Aorta (tissue), 5 donors: ENCODE measurements at places on chromosomes 3 and 15.

DNA sequence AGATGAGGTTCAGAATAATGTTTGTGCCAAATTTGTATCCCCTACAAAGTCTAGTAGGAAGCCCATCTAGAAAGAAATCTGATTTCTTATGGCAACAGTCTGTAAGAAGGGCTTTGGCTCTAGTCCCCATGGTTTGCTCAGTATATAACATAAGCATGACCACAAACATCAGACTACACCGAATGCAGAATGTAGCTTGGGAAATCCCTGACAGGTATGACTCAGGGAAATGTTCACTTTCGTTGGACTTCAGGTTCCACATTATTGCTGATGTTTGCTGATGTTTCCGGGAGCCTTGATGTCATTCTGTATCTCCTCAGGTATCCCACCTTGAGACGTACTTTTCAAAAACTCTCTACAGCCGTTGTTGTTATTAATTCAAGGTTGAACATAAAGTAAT, 304.4 kb upstream of the TGFBR2 start:
- H3K4me3 ChIP-seq: no peak overlapping the region
- no peak for DNase-seq
- H3K27me3 ChIP-seq: no peaks in the 10 kb centered on the region
- H3K4me1 ChIP-seq: no peaks in the 10 kb centered on the region
- H3K36me3 ChIP-seq: no peaks in the 10 kb centered on the region
- no peak overlapping the region for H3K27ac ChIP-seq

DNA sequence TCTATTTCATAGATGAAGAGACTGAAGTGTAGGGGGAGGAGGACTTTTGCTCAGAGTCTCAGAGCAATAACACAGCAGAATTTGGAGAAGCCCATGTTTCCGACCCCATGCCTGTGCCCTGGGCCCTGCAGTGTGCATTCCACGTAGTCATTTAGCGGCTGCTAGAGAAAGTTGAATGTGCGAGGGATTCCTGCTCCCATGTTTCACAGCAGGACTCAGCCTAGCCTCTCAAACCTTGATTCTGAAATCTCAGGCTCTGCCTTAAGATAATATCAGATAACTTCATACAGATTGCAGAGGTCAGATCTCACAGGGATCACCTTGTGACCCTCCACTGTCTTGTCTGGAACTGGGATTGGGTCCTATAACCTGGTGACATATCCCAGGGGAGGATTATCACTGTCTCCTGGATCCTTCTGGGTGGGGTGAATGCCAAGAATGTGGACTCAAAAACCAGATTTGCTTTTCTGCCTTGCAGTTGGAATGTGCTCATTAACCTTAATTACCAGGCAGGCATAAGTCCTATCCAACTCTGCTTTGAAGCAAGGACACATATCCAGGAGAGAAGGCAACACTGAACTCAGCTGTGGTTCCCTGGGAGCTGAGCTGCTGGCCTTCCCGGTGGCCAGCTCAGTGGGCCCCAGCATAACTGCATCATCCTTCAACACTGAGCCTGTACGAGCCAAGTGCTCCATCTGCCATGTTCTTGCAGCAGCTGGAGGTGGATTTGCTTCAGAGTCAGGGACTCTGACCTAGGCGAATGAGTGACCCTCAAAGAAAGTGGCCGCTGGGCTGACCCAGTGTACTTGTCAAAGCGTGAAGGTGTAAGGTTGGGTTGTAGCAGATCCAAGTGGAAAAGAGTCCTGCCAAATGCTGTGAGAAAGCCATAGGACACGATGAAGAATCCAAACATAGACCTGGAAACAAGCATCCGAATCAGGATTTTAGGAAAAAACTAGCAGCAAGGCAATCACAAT, 43.0 kb downstream of the CTXND1 start:
- H3K27me3 ChIP-seq: no peaks in the 10 kb centered on the region
- DNase-seq: no peak
- H3K4me3 ChIP-seq: no peak overlapping the region
- H3K4me1 ChIP-seq: no peaks in the 10 kb centered on the region

DNA sequence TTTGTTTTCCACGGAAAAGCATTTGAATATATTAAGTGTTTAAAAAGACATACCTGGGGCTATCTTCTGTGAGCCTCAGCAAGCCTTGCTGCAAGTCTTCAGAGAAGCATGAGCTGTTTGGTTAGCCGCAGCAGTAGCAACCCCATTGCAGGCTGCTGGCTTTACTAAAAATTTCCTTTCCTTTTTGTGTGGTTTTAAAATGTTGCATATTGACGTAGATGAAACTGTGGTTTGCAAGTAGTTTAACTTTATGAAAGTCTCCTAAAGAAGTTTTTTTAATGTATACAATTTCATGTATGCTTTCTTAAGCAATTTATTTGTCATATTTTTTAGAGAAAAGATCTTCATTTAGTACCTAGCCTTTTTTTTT, at the start of gene GPR171:
Gene GPR171, minus strand, starts transcription at position 166 of the 370 bp plus-strand sequence. CDS start 3,830 bp downstream, outside the sequence.
- no peaks in the 10 kb centered on the region for H3K4me1 ChIP-seq
- no peaks in the 10 kb centered on the region for H3K27me3 ChIP-seq
- DNase-seq: no peak
- no peaks in the 10 kb centered on the region for H3K36me3 ChIP-seq
- no peak within 1 kb of the TSS for H3K4me3 ChIP-seq

DNA sequence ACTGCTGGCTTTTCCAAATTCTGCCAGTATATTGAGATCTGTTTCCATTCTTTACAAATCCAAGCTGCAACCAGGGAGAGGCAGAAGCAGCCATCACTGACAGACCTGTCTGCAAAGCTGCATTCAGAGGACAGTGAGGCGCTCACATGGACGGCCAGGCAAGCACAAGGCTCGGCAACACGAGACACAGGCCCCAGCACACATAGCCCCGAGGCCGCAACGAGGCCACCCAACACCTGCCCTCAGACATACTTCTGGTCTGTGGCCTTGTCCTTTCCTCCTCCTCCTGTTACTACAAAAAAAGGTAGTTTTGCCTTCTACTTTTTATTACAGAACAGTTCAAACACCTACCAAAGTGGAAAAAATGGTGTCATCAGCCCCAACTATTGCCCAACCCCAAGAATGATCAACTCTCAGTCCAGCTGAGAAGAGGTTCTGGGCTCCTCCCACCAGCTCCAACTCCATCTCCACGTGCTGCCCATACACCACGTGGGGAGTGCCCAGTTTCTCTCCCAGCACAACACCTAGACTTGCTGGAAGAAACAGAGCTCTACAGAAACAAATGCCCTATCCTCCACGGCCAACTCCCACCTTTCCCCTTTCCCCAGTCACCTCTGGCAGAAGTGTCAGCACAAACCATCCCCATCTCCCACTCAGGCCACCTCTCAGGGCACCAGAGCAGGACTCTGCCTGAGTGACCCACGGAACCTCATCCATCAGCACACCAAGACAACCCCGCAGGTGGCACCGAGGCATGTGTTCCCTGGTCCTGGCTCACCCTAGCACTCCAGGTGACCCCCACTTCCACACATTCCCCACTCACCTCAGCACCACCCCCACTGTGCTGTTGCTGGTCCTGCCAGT, 7.4 kb downstream of the ZXDC start:
- H3K27me3 ChIP-seq: no peaks in the 10 kb centered on the region
- peak; percentile 58 for DNase-seq
- no peak overlapping the region for H3K27ac ChIP-seq

- no peaks in the 10 kb centered on the region for H3K27me3 ChIP-seq
- H3K4me3 ChIP-seq: no peak overlapping the region
- no peak overlapping the region for H3K27ac ChIP-seq
Observed at GRCh38 chr15:36596915-36597314, 17.5 kb downstream of the CDIN1 start.

DNA sequence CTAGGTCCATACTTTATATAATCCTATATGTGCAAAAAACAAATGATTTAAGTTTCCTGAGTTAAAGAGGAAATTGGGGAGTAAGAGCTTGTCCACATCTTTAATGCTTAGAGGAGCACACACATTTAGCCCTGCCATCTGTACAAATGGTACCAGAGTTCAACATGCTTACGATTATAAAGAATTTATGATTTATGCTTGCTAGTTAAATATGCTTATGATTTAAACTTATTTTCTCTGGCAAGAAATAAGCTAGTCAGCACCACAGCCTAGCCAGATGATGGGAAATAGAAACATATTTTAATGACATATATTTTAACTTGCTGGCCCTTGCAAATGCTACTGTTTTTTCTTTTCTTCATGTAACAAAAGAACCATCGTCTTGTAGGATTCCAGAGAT, 48.3 kb downstream of the EIF4E3 start:
- H3K36me3 ChIP-seq: no peaks in the 10 kb centered on the region
- DNase-seq: no peak

GRCh38 chr3:113548501-113548900, 16.1 kb downstream of the SIDT1 start:
- DNase-seq: no peak
- H3K4me1 ChIP-seq: no peaks in the 10 kb centered on the region
- no peak overlapping the region for H3K4me3 ChIP-seq
- no peaks in the 10 kb centered on the region for H3K27me3 ChIP-seq

DNA sequence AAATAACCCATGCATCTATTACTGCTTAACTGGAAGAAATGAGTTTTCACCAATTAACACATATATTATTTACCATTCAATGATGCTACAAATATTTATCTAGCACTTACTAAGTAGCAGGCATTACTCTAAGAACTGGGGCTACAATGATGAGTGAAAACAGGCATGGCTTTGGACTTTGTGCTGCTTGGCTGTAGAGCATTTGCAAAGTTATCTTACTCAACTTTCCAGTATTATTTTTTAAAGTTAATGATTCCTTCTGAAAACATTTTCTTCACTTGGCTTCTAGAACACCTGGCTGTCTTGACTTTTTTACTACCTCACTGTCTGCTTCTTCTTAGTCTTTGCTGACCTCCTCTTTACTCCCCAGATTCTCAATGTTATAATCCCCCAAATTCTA, 1.8 kb downstream of the C3orf33 start:
- no peaks in the 10 kb centered on the region for H3K27me3 ChIP-seq
- H3K4me1 ChIP-seq: no peaks in the 10 kb centered on the region
- H3K36me3 ChIP-seq: no peaks in the 10 kb centered on the region

DNA sequence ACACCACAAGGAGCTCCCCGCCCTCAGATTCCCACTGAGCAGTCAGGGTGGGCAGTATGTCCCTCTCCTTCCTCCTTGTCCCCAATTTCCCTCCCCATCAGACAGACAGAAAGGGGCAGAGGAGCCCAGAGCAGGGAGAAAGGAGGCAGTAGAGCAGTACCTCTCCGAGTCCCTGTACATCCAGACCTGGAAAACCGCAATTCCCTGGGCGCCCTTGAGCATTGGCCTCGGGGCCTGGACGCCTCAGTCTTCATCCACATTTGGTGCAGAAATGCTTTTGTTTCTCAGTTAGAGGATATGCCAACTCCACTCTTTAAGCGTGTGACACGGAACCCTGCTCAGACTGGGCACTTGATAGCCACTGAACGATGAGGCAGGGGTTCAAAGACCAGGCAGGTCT, 5.9 kb downstream of the ISG20 start:
- no peak overlapping the region for H3K4me3 ChIP-seq
- no peaks in the 10 kb centered on the region for H3K4me1 ChIP-seq
- no peaks in the 10 kb centered on the region for H3K36me3 ChIP-seq
- H3K27ac ChIP-seq: no peak overlapping the region
- H3K27me3 ChIP-seq: no peaks in the 10 kb centered on the region
- DNase-seq: no peak

DNA sequence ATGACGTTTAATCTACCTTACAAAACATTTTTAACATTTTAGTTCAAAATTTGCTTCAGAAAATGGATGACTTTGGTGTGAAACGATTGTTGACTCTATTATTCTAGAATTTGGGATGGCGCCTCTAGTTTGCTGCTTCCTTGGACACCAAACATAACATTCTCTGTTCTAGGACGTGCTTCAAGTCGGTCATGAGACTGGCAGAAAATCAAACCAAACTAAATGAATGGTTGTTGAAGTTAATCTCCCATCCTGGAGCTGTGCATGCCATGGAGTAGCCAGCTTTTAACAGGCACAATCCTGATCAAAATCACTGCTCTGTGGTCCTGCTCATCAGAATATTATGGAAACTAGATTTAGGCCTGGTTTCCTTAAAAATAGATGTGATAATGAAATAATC, 9.6 kb upstream of the LRRFIP2 start:
- H3K27ac ChIP-seq: peak overlapping the region; percentile 93
- no peaks in the 10 kb centered on the region for H3K36me3 ChIP-seq
- no peak for DNase-seq
- no peak overlapping the region for H3K4me3 ChIP-seq
- H3K4me1 ChIP-seq: no peaks in the 10 kb centered on the region

- H3K36me3 ChIP-seq: no peaks in the 10 kb centered on the region
- DNase-seq: no peak
- no peak overlapping the region for H3K4me3 ChIP-seq
- H3K27me3 ChIP-seq: no peaks in the 10 kb centered on the region
- H3K27ac ChIP-seq: no peak overlapping the region
- no peaks in the 10 kb centered on the region for H3K4me1 ChIP-seq
Observed at GRCh38 chr15:100284191-100284590, 57.6 kb downstream of the ADAMTS17 start.

GRCh38 chr3:158718490-158719170, 13.6 kb downstream of the RARRES1 start:
- no peak overlapping the region for H3K27ac ChIP-seq
- peaks cover 11% of the 10 kb centered on the region for H3K4me1 ChIP-seq
- no peak for DNase-seq
- H3K4me3 ChIP-seq: no peak overlapping the region

GRCh38 chr15:53786401-53786800, 26.9 kb upstream of the WDR72 start:
- no peak overlapping the region for H3K27ac ChIP-seq
- no peak overlapping the region for H3K4me3 ChIP-seq
- no peaks in the 10 kb centered on the region for H3K4me1 ChIP-seq
- no peaks in the 10 kb centered on the region for H3K36me3 ChIP-seq

DNA sequence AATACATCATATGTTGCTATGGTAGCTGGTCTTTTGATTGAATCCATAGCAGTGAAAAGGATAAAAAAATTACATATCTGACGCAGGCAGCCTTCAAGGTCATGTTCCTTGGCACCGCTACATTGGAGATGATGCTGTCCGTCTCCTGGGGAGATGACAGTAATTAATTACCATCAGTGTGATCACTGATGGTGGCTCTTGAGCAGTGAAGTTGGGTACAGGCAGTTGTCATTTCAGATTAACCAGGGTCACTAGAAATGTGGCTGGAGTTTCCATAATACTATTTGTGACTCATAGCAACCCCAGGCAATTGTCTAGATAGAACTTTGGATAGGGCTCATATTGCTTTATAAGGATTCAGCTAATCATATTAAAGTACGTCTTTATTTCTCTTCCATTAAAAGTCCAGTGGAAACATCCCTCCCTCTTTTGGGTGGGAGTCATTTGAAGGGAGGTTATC, 136.3 kb downstream of the THSD4 start:
- no peaks in the 10 kb centered on the region for H3K27me3 ChIP-seq
- no peaks in the 10 kb centered on the region for H3K4me1 ChIP-seq
- H3K27ac ChIP-seq: no peak overlapping the region
- no peak for DNase-seq
- H3K4me3 ChIP-seq: no peak overlapping the region

DNA sequence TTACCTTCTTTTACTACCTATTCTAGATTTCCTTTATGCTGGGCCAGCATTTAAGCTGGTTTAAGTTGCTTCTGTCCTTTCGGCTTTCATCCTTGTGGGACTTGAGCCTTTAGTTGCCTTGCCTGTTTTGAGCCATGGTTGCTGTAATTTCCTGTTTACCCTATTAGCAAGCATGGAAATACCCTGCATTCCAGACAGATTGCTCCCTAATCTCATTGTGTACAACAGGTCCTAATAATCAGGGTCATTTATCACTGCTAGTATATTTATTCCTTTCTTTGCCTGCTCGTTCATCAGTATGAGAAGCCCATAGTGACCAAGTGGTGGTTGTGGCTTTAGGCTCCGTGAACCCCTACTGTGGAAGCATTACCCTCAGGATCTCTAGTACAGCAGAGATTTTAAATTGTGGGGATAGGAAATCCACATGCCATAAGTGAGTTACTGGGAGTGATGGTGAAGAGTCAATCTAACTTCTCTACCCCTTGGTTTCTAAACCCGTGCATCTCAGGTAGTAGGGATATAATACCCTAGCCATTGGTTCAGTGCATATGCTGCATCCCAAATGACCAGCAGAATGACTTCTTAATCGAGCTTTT, 31.9 kb downstream of the NCK1 start:
- no peak for DNase-seq
- H3K4me3 ChIP-seq: no peak overlapping the region
- H3K4me1 ChIP-seq: peaks cover 2% of the 10 kb centered on the region
